ENCODE measurements at places on chromosomes 5 and 9.

DNA sequence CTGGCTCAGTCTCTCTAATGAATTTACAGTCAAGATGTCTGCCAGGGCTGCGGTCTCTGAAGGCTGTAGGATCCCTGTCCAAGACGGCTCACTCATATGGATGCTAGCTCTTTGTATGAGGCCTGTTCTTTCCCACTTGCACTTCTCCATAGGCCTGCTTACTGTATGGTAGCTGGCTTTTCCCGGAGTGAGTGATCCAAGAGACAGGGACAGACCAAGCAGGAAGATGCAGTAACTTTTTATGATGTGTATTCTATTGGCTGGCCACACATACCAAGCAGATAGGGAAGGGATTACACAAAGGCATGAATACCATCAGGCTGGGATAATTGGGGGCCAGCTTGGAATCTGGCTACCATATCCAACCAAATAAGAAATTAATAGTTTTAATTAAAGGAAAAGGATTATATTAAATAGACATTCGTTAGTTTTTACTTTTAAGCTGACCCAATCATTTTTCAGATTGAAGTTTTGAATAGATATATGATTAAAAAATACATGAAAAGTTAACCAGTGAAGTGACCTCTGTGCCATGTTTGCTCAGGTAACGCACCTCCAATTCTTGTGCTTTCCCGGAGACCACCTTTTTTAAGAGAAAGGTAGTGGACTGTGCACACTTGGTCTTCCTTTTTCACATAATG, 20.6 kb downstream of the NSD1 start:
- DNase-seq: no peak

GRCh38 chr9:22382331-22382730, 64.3 kb upstream of the DMRTA1 start:
- no peak for DNase-seq

DNA sequence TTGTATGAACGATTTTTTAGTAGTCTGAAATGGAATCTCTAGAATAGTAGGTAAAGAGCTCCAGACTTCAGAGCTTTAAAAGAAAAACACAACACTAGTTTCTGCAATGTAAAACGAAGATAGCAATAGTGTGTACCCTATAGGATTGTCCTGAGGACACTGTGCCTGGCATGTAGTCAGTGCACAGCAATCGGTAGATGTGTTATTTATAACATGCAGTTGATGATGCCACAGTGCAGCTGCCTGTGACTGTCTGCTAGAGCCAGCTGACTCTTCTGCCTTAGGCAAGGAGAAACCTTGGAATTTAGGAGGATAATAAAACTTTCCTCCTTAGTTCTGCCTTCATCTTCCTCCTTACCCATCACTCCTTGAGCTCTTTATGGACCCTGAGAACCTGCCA, 27.7 kb upstream of the TMOD1 start:
- no peak for DNase-seq

DNA sequence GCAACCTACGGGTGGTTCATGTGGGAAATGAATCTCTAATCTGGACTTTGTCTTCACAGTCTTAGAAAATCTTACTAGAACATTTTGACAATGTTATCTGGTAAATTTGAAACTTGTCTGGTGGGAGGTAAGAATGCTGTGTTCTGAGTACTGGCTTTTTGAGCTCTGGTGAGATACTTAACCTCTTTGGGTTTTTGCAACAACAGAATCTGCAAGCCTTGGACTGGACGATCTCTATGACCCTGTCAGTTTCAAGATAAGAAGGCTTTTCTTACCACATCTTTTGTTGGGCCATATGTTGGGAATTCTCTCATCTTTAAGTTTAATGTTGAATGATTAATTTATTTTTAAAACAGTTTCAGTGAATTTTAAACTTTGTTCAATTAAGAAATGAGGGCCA, 112.9 kb downstream of the GOLPH3 start:
- no peak for DNase-seq

DNA sequence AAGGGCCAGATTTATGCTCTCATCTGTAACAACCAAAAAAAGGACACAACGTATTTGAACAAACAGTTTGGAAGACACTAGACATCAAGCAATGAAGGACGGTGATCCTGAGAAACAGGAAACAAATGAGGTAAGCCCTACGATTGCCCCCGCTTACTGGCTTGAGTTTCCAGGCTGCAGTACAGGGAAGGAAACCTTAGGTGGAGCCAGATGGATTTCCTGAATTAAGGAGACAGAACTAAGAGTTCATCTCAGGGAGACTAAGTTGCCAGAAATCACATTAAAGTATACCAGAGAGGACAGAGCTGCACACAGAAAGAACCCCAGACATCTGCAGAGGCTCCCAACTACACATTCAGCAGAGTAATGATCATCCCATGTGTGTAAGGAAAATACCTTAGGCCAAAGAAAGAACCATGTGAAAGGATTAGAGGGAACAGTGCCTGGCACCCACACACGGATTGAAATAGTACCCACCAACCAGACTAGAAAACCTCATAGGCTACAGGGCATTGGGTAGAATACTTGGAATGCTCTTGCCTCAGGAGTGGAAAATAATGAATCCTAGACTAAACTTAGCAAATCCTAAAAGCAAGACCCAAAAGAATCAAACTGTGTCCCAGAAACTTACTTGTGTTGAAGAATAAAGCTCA, 99.3 kb upstream of the NIPBL start:
- no peak for DNase-seq
